Left ventricle myocardium inferior (tissue), 1 donor: ENCODE measurements at places on chromosomes 1 and 21. TPM values are rescaled to one million over a fixed set of nuclear protein-coding genes. Genes with fewer than 3 reads are reported as not detected.

DNA sequence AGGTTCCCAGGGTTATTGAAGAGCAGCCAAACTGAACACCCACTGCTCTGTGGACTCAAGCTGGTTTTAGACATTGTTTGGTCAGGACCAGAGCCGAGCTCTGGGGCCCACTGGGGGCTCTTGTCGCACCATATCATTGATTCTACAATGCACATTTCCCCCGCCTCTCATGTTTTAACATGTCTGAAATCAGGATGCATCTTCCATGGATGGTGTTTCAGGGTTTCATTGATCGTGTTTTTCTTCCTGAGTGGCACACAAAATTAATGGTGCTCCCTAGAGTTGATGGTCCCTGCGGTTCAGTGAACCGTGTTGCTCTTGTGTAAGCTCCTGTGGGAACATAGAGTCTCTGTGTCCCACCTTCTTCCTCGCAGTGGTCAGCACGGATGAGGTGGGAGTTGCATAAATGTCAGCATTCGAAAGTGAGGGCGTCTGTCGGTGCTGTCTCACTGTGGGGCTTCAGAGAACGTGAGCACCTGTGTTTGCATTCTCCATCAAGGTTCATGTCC is 38.3 kb downstream of the GALNT2 start:
- no peak for DNase-seq

DNA sequence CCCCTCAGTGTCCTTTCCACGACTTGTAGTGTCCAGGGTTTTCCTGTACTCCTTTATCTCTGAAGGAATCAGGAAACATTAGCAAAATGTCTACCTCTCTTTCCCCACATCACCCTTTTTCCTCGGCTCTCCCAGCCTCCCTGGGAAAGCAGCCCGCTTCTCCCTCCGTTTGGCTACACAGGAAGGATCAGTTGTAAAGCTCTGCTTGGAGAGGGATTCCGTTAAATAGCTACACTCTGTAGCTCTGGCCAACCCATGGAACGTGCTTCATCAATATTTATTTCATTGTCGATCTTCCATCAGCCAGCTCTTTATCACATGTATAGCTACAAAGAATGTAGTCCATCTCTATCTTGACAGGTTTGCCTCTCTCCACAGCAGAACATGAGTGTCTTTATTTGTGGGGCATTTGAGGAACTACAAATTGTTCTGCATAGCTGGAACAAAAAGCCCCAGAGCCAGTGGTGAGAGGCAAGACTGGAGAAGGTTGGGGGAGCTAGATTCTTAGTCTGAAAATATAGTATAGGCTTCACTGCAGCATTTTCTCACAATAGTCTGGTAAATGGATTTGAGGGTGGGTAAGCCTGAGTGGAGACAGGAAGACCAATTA is 191.8 kb downstream of the SLC35F3 start:
- no peak for DNase-seq

Gene OR2T29
- total RNA-seq: not detected

Gene ITLN1
- total RNA-seq: 1.0 TPM

- no peak for DNase-seq
These were observed 221.4 kb upstream of the L1TD1 start for GRCh38 chr1:61973100-61973837.

GRCh38 chr1:178393370-178393769 is 103.4 kb downstream of the CLEC20A start:
- no peak for DNase-seq
